Metanephros (tissue), 2 donors: ENCODE measurements at places on chromosomes 6 and 20. TPM values are rescaled to one million over a fixed set of nuclear protein-coding genes. Genes with fewer than 3 reads are reported as not detected.

The PRSS16 gene
- total RNA-seq = 0.47 TPM

The ORC3 gene
- 22.0 TPM for total RNA-seq

The SLC22A7 gene
- 0.18 TPM for total RNA-seq

The MLN gene
- total RNA-seq = 0.53 TPM

The HEY2 gene
- 3.9 TPM for total RNA-seq

The ZSCAN12 gene
- 9.8 TPM for total RNA-seq

The IL17A gene
- not detected for total RNA-seq
